ENCODE measurements at places on chromosomes 4 and X. TPM values are rescaled to one million over a fixed set of nuclear protein-coding genes. Genes with fewer than 3 reads are reported as not detected.

- H3K27me3 ChIP-seq: no peaks in the 10 kb centered on the region
- H3K4me1 ChIP-seq: no peaks in the 10 kb centered on the region
- H3K36me3 ChIP-seq: no peaks in the 10 kb centered on the region
- H3K27ac ChIP-seq: no peak overlapping the region
- H3K4me3 ChIP-seq: no peak overlapping the region
Measured at GRCh38 chr4:47101453-47101852, 70.1 kb downstream of the GABRB1 start.

- H3K4me3 ChIP-seq: no peak overlapping the region
- no peak overlapping the region for H3K27ac ChIP-seq
- no peaks in the 10 kb centered on the region for H3K4me1 ChIP-seq
- H3K36me3 ChIP-seq: no peaks in the 10 kb centered on the region
- DNase-seq: no peak
Measured at GRCh38 chr4:65653740-65654361, 16.4 kb downstream of the EPHA5 start.

GRCh38 chr4:81030061-81030980 lies at the start of gene BMP3:
Gene BMP3, plus strand, starts transcription at chr4:81030708. Its CDS starts 577 bp downstream, at chr4:81031285.
- no peak within 1 kb of the TSS for H3K27ac ChIP-seq
- DNase-seq: peak; percentile 54
- no peaks in the 10 kb centered on the region for H3K36me3 ChIP-seq

DNA sequence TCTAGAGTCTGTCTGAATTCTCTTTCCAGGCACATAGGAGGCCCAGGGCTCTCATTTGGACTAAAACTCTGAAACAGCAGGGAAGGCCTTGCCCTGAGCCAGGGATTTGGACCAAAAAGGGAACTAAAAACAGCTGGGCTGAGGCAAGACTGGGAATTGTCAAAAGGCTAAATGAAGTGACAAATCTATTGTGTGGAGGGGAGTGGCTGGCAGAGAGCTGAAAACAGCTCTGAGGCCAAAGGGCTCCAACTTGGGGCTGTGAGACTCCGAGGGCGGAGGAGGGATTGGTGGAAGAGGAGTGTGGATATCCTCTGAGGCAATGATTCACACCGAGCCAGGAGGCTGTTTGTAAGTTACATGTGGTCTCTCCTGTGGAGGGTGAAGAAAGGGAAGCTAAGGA lies 63.2 kb downstream of the PHEX start:
- DNase-seq: peak; percentile 46
- no peak overlapping the region for H3K27ac ChIP-seq
- no peaks in the 10 kb centered on the region for H3K27me3 ChIP-seq
- no peaks in the 10 kb centered on the region for H3K4me1 ChIP-seq

DNA sequence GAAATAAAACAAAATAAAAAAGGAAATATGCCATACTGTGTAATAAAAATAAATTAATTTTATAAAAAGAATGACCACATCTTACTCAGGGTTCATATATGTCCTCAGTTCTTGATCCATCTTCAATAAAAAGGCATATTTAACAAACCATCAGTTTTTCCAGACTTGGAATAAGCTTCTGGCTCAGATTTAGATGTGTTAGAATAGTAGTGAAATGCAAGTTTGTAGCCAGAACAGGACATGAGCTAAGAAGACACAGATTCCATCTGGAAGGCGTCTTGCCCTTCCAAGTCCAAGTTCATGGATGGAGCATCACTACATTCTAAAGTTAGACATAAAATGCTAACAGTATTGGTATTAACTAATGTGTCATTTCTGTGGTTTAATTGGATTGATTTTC lies 10.3 kb upstream of the LSM6 start:
- H3K4me1 ChIP-seq: no peaks in the 10 kb centered on the region
- H3K27ac ChIP-seq: no peak overlapping the region
- no peaks in the 10 kb centered on the region for H3K27me3 ChIP-seq
- no peak overlapping the region for H3K4me3 ChIP-seq

GRCh38 chrX:41029332-41029731 lies 55.9 kb upstream of the USP9X start:
- H3K4me1 ChIP-seq: peaks cover 5% of the 10 kb centered on the region
- H3K36me3 ChIP-seq: no peaks in the 10 kb centered on the region
- no peaks in the 10 kb centered on the region for H3K27me3 ChIP-seq
- no peak for DNase-seq

GRCh38 chrX:39388730-39389129 lies 587.5 kb downstream of the MID1IP1 start:
- no peak overlapping the region for H3K4me3 ChIP-seq
- H3K36me3 ChIP-seq: no peaks in the 10 kb centered on the region
- H3K27ac ChIP-seq: no peak overlapping the region
- no peaks in the 10 kb centered on the region for H3K4me1 ChIP-seq

Gene ANXA3
- 14.0 TPM for total RNA-seq

Measured in psoas muscle (tissue), 8 donors.